ENCODE measurements at places on chromosomes 7 and 10.

- no peak for DNase-seq
Measured at GRCh38 chr7:41142904-41143473, 559.9 kb downstream of the INHBA start.

DNA sequence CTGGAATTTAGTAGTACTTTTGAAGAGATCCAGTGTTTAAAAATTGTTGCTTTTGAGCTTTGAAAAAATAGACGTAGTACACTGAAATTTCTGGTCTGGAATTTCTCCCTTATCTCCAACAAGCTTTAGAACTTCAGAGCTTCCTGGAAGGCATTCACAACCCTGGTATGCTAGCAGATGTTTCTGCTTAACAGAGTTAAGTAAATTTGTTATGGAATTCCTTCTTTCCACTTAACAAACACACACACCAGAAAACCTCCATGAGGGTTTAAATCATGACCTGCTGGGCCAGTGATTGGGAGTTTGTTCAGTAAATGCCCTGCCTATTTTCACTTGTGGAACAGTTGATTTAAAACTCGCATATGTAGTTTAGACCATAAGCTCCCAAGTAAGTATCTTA lies 13.7 kb downstream of the ASB15 start:
- no peak for DNase-seq

DNA sequence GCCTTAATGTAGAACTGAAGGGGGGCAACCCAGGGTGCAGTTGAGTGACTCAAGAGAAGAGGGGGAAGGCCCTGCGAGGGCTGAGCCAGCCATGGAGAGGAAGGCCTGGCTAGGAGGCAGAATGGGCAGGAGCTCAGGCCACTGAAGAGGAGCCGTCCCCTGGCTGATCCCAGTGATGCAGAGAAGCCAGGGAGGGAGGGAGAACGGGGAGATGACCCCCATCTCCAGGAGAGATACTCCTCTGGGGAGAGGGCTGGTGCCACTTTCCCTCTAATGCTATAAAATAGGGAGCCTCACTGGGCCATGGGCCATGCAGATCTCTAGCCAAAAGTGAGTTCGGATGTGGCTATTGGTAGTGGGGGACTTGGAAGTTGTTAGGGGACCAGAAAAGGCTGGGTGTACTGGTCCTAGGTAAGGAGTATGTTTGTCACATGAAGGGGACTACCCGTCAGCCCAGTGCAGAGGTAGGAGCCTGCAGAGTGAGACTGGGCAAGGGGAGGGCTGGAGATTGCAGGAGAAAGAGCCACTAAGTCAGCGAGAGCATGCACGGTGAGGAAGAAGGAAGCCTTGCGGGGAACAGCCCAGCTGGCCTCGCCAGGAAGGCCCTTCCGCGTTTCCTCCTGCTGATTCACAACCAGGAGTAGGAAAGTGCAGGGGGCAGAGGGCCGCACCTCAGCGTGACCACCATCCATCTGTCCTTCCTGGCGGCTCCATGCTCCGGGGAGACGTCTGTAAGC lies 347.6 kb downstream of the TCERG1L start:
- DNase-seq = no peak

GRCh38 chr7:39667341-39667923 lies 44.1 kb downstream of the RALA start:
- DNase-seq = no peak

GRCh38 chr7:117158941-117159697 lies 163.7 kb downstream of the WNT2 start:
- no peak for DNase-seq
